EH (cell line): ENCODE measurements at places on chromosomes 7 and 10.

GRCh38 chr10:12541446-12542067 lies 192.2 kb downstream of the CAMK1D start:
- no peak for DNase-seq

- DNase-seq = no peak
Measured at GRCh38 chr7:69596056-69596455, 2.2 kb upstream of the AUTS2 start.

- peak; percentile 51 for DNase-seq
Measured at GRCh38 chr10:29691564-29692072, 56.8 kb upstream of the SVIL start.

DNA sequence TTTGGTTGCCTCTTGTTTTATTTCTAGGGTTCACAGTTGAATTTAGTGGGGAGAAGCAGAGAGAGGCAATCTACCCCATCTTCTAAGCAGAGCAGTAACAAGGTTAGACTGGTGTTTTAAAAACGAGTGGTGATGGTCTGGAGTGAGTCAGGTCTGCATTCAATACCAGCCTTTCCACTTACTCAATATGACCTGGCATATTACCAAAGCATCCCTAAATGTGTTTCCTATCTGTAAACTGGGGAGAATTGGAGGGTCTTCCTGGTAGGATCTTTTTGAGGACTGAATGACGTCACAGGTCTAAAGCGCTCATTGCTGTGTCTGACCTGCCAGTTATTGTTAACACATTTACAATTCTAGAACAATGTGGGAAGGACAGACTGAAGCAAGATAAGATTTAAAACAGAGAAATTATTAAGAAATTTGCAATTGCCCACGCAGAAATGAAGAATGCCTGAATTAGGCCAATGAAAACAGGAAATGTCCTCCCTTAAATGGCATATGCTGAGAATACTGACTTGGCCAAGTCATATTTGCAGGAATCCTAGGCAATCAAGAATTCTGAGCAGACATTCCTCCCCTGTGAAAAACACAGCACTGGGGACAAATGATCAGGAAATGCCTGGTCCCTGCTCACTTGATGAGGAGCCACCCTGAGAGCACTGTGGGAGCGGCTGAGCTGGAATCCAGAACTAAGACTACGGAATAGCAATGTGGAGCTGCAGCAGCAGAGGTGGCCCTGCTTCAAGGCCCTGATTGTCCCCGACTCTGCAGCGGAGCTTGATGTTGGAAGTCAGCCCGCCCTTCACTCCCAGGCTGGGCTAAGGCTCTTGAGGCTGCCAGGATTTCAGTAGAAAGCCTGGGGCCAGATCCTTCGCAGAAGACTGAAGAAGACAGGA lies 184.5 kb upstream of the CXCL12 start:
- peak; percentile 99 for DNase-seq

GRCh38 chr7:16670021-16670420 lies 24.0 kb downstream of the BZW2 start:
- DNase-seq = peak; percentile 81

DNA sequence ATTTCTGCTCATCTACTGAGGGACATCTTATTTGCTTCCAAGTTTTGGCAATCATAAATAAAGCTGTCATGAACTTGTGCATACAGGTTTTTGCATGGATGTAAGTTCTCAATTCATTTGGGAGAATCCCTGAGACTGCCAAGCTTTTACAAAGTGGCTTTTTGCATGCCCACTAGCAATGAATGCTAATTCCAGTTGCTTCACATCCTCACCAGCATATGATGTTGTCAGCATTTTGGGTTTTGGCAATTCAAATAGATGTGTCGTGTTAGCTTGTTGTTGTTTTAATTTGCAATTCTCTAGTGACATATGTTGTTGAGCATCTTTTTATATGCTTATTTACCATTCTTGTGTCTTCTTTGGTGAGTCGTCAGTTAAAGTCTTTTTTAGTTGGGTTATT lies 57.2 kb downstream of the RAB18 start:
- no peak for DNase-seq

- DNase-seq = peak; percentile 99
Measured at GRCh38 chr10:34526758-34527730, 288.1 kb downstream of the PARD3 start.

GRCh38 chr10:8283986-8284385 lies 229.5 kb downstream of the GATA3 start:
- no peak for DNase-seq

DNA sequence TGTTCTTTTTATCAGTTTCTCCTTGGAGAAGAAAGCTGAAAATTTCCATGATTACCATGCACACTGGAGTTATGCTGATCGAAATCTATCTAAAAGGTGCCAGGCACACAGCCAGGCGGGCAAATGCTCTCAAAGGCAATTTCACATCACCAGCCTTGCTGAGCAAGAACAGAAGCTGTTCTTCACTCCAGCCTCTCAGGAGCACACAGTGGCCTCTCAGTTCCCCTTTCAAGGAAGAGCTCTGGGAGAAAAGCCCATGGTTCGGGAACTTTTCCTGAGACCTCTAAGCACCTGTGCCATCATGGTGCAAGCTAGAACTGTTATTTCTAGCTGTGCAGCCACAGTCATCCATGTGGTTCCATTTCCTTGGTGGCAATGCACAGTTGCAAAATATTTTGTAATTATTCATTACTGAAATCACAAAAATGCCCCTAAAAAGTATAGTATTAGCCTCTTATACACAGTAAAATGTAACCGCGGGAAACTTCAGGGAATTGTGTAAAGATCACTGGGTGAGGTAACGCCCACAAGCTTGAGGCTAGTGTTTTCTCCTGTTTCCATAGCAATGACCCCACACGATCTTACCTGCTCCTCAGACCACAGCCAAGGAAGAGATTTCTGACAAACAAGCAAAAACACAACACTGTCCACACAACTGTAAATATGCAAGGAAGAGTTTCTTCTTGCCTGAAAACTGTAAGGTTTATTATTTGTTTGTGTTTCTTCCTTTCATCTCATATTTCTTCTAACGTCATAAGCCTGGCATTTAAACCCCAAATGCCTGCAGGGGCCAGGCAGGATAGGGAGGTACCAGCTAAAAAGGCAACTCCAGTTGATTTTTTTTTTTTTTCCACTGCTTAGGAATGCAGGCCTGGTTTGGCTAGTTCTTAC lies 121.2 kb downstream of the FAM107B start:
- peak; percentile 92 for DNase-seq

DNA sequence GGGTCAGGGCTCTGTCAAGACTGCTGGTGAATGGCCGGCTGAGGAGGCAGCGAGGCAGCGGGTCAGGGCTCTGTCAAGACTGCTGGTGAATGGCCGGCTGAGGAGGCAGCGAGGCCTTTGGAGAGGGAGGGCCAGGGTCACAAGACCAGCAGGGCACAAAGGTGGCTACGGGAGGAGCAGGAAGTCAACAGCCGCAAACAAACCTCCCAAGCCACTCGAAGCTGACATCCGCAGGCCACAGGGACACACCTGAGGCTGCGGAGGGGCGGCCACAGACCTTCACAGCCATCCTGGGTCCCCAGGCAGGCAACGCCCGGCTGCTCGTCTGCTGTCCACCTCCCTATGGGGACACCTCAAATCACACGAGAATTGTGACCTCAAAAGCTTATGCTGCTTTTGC lies 8.9 kb upstream of the GPER1 start:
- DNase-seq = no peak

DNA sequence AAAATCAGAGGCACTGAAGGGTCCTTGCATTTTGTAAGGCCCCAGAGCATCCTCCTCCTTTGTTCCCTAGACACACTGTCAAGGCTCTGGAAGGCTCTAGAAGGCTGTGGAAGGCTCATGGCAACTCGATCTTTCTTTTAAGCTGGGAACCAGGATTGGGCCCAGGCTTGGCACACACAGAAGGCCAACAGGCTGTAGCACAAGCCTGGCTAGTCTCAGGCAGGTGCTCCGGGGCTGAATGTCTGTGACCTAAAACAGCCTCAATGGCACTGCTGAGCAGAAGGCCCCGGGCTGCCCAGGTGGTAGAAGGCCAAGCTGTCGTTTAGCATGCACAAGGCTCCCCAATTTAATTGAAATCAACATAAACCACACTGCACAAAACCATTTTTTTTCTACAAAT lies 55.7 kb downstream of the PRKAG2 start:
- DNase-seq = no peak

DNA sequence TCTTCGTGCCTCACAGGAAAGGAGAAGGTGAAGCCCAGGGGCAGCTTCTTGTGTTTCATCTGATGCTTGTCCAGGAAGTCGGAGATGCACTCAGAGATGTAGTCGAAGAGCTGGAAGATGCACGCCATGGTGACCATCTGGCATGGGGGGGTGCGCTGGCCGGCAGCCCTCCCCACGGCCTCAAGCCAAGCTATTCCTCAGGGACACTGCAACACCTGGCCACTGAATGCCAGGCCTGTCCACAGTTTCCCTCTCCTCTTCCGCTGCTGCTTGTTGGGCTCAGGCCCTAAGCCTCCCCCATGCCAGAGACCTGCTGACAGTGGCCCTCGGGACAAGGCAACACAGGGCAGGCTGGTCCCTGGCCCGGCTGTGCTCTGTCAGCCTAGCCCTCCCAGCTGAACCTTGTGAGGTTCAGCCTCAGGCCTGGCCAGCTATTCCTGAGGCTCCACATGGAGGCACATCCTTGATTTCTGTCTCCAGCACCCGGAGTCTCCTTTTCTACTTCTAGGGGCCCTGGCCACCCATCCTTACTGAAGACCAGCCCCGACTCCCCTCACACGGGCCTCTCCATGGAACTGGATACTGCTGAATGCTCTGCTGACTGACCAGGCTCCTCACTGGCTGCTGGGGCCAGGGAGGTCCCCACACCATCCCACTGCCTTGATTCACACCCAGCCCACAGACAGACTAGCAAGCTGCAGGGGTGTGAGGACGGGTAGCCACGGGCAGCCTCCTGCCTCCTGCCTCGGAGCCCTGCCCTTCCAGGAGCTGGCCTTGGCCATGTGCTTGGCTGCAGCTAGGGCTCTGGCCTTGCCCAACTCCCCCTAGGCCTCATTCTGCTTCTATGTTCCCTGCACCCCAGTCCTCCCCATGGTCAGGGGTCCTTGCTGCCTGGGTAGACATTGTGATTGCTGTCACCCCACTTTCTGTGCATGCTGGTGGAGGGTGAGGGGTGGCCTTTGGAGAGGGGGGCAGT lies 10.1 kb upstream of the MYL7 start:
- DNase-seq = no peak

DNA sequence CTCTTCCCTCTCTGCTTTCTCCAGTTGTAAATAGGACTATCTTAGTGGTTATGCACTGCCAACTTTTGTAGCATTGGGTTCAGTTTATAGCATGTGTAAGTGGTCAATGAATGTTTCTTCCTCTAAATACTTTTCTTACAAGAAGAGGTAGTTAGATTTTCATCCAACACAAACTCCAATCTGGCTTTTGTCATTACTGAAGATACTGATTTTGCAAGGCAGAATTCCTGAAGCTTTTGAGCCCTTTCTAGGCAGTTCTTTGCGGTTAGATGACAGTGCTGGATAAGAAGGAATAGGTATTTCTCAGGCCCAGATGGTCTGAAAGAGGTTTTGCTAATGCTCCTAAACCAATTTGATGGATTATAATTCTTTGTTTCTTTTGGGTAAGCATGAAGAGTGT lies 60.5 kb downstream of the BICC1 start:
- peak; percentile 25 for DNase-seq

DNA sequence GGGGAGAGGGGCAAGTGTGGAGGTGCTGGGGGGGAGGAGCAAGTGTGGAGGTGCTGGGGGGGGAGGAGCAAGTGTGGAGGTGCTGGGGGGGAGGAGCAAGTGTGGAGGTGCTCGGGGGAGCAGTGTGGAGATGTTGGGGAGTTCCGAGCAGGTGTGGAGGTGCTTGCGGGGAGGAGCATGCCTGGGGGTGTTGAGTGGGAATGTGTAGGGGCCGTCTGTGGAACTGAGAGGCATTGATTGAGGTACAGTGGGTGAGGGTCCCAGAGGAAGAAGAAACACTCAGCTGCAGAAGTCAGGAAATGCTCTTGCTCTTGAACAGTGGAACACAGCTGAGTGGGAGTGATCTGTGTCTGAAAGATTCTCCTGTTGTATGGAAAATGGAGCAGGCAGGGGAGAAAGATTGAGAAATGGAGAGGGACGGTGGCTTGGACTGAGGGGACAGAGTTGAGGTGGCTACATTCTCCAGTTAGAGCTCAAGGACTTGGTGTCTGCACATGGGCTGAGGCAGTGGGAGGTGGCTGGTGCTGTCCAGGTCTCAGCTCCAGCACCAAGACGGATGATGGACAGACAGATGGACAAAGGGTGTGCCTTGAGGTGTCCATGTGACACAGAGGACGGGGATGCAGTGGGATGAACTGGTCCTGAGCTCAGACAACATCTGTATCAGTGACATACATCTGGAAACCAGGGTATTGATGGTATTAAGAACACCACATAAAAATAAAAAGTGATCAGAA lies 25.2 kb upstream of the NCAPG2 start:
- no peak for DNase-seq

DNA sequence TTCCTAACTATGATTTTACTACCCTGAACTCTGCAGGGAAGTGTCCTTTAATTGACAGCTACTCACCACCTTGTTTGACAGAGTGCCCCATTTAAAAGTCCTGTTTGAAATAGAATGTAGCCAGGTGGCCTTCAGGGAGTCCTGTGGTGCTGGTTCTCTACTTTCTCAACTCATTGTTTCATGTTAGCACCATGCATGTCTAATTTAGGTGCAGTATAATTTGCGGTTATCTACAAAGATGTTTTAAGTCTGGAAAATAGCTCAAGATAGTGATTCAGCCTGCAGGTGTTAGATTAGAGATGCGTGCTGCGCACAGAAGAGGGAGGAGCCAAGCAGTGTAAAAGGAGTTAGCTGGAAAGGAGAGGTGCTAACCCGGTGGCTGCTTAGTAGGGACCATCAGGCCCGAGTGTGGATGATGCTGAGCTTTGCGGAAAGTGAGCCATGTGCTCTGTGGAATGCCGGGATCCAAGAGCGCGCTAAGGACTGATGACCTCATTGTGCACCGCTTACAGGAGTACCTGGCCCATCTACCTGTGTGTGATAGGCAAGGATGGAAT lies 1.2 kb downstream of the CCM2 start:
- no peak for DNase-seq

GRCh38 chr7:71563276-71563675 lies 431.3 kb downstream of the GALNT17 start:
- no peak for DNase-seq

GRCh38 chr7:29208410-29209250 lies 14.1 kb downstream of the CHN2 start:
- no peak for DNase-seq

DNA sequence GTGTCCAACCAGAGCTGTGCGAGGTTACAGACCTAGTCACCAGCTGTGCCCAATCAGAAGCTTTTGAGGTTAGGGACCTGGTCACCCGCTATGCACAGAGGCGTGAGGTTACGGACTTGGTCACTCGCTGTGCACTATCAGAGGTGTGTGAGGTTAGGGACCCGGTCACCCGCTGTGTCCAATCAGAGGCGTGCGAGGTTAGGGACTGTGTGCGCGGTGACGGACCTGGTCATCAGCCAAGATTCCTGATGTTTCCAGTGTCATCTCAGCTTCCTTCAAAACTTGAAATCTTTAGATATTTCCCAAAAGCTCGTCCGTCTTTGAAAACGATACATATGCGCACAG lies 182.1 kb downstream of the DIP2C start:
- no peak for DNase-seq
